ENCODE measurements at places on chromosomes 4 and X. TPM values are rescaled to one million over a fixed set of nuclear protein-coding genes. Genes with fewer than 3 reads are reported as not detected.

TEC gene
- total RNA-seq, result 0.71 TPM

OTC gene
- total RNA-seq, result not detected

CD38 gene
- 0.14 TPM for total RNA-seq

TMSB15B gene
- total RNA-seq, result 2.7 TPM

TXK gene
- total RNA-seq, result not detected

Data from smooth muscle cell of bladder (primary cell).